ENCODE measurements at places on chromosomes 4 and X.

DNA sequence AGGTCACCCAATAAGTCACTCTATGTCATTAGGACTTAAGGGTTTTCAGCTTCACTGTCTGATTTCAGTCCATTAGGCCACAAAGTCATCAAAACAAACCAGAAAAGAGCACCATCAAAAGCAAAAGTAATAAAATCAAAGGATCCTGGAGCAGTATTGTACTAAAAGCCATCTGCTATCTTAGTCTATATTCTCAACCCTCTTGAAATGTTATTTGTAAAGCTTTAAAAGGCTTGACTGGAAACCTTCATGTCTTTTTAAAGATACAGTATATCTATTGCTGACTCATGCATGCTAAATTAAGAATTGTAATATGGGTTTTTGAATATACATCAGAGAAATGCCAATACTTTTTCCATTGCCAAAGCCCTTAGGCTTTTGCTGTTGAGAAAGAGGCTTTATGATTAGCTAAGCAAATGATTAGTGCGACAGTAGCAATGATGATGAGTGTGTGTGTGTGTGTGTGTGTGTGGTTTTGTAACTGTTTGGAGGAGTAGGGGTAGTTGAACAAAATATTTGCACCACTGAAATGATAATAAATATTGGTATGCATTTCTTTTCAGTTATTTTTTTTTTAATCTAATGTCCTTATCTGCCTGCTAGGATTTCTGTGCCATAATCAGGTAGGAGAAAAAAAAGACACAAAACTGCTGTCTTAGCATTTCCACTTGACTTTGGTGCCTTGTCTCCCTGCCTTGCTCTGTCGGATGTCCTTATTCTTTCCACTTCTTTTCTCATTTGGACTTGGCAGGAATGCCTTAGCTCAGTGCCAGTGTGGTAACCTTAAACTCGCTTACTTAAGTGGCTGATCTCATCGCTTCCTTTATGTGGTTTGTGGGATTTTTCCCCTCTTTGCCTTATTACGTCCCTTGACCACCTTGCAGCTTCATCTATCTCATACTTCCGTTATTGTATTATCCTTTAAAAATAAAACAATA, 119.7 kb downstream of the PCDH7 start:
- DNase-seq: no peak

DNA sequence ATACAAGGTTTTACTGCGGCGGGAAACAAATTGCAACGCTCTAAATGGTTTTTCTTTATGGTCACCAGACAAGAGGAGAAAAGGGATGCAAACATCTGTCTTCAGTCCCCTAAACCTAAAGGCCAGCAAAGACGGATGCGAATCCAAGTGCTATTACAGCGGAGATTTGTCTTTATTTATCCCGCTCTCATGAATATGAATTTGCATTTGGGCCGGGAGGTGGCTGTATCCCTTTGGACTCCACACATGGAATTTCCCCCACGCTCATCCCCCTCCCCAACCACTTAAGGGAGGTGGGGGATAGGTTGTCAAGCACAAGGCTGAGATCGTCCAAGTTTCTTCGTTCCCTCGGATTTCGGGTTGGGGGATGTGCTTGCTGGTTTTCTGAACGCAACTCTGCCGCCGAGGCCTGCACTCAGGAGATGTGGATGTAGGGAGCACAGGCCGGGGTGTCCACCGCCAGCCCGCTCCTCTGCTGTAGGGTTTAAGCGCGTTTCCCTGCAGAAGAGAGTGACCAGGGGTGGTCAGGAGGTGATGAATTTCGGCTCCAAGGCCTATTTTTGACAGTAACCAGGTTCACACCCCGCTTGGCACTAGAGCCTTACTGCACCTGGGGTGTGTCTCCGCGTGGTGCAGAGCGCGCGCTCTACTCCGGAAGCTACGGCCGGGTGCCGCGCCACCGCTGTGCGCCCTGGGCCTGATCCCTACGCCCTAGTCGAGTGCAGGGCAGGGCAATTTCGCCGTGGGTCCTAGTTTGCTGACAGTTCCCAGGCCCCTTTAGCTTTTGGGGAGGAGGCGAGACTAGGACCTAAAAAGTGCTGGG, 2.3 kb upstream of the PHOX2B start:
- no peak for DNase-seq

DNA sequence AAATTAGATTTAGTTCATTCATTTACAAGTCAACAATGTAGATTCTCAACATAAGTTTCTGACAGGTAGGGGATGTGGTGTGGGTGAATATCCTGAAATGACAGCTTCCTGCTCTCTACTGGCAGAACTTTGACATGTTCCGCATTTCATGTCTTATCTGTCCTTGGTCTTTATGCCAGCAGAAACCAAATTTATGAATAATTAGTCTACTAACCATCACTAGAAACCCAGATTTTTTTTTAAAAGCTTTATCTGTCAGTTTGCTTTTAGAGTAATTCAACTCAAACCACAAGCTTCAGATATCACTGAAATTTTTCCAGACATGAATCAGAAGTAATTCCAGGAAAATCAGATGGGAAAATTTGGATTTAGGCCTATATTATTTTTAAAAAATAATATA, 17.9 kb downstream of the COQ2 start:
- no peak for DNase-seq

GRCh38 chr4:63589796-63590195, 819.5 kb downstream of the TECRL start:
- DNase-seq: no peak

DNA sequence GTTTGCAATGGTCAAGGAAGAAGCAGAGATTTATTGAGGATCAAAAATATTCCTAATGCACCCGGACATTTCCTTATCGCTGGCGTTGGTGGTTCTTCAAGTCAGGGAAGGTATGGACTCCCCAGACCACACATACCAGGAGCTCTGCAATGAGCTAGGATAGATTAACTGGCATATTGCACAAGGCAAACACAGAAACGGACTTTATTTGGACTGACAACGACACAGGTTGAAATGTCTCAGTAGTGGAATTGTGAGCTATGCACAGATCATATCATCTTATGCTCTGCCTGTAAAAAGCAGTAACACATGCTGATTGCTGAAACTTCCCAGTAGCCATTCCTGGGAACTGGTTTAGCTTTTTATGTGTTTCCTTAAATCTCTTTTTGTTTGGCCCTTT, 1.7 kb downstream of the TSPAN7 start:
- DNase-seq: no peak

GRCh38 chrX:139831675-139832456, 101.0 kb downstream of the ATP11C start:
- DNase-seq: no peak

DNA sequence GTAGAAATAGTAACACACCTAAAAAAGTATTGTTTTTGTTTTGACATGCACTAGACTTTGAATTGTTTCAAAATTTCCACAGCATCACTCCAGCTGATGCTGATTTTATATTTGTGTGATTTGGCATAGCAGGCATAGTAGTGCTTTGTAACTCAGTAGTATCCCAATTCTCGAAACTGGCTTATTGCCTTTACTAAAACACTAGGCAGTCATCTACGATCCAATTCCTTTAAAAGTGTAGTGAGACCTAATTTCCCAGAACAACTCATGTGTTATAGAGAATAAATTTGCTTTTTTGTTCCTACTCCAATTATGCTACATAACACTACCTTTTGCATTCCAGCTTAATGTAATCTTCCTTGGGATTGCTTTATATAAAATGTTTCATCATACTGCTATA, 797.7 kb downstream of the ADGRL3 start:
- no peak for DNase-seq
